ENCODE measurements at places on chromosomes 11 and 22.

- peak; percentile 84 for DNase-seq
These were observed 19.9 kb downstream of the EMID1 start for GRCh38 chr22:29225422-29226090.

DNA sequence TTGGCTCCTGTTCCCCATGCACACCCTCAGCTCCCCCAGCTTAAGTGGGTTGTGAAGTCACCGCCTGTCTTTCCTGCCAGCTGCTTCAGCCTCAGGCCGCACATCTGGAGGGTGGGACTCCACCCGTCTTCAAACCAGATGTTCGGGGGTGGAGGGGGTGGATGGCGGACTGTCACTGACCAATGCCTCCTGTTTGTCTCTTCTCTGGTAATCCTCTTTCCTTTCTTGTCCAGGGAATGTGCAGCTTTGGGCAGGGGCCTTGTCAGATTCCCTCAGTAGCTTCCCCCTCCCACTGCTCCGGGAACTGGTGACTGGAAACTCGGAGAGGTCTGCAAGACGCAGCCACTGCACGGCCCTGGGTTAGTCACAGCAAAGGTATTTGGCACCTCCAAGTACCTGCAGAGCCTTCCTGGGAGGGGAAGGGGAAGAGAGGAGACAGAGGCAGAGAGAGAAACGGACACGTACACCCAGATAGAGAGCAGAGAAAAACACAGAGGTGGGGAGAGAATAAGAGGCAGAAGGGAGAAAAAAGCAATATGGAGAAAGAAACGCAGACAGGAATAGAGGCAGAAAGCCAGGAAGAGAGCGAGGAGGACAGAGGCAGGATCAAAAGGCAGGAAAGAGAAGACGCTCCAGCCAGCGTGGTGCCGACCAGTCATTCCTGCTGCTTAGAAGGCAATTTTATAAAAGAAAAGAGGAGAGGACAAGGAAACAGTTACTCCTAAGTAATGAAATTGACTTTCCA, 56.1 kb upstream of the TIMP3 start:
- no peak for DNase-seq

- DNase-seq, result peak; percentile 48
These were observed 86.3 kb downstream of the CCDC83 start for GRCh38 chr11:85941380-85941973.

GRCh38 chr11:45089251-45089650, 57.2 kb upstream of the PRDM11 start:
- no peak for DNase-seq

DNA sequence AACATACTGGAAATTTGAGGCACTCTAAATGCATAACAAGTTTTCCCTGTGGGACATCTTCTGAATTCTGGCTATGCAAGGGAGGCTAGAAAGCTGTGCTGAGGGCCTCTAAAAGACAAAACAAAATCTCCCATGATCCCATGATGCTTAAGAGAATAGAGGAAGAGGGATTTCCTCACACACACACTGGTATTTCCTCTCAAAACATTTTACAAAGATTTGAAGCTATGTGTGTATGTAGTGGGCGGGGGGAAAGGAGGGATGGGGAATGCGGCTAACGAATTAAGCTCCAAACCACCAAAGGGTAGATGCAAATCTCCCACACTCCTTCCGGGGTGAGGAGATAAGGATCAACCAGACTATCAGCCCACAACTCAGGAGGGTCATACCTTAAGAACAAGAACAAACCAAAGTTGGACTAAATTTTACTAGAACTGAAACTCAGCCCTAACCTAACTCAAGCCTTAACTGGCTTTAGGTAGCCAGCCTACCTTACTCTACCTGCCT, 6.0 kb downstream of the OR2AT4 start:
- no peak for DNase-seq

DNA sequence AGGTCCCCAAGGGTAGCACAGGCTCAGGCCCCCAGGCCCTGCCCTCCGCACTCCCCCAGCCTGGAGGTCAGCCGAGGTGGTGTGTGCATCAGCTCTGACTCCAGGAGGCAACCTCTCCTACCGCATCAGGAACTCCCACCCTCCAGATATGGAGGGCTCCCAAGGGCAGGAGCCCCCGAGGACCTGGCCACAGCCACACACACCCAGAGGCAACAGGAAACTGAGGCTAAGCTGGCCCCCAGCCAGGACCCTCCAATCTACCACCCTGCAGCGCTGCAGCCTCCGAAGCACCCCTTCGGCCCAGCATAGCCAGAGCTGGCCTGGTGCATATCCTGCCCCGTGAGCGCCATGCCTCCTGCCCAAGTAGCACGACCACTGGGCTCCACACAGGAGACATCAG, 104.0 kb downstream of the MED15 start:
- DNase-seq, result no peak

- no peak for DNase-seq
These were observed 16.4 kb downstream of the RPL27A start for GRCh38 chr11:8698917-8699441.

- DNase-seq, result no peak
These were observed 11.9 kb downstream of the MICALL1 start for GRCh38 chr22:37917874-37918548.

DNA sequence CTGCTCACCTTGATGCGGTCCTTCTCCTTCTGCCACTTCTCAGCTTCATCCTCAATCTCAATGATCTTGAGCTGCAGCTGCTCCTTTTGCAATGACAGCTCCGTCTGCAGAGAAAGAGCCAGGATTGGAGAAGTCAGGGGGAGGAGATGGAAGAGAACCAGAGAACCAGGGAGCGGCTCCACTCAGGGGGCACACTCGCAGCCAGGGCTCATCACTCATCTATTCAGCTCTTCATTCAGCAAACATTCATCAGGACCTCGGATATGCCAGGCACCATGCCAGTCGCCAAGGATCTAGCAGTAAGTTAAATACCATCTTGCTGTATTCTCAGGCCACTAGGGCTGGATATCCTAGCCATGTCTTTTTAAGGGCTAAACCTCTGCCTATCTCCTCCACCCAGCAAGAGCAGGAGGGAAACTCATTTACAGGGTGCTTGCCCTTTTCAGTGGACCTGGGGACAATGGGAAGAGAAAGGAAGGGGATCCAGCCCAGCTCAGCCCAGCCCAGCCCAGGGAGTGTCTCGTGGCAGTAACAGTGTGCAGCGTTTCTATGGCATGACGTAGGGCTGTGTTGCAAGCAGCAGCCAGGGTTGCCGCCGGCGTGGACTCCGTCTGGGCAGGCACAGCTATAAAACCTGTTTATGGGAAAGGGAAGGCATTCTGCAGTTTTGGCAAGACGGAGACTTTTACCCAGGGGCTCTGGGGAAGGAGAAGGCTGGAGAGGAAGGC, 9.4 kb downstream of the TRIM29 start:
- DNase-seq, result peak; percentile 11

- no peak for DNase-seq
These were observed 5.0 kb upstream of the MRPL11 start for GRCh38 chr11:66443602-66444001.

GRCh38 chr11:6557761-6558674, 45.4 kb downstream of the RRP8 start:
- no peak for DNase-seq

DNA sequence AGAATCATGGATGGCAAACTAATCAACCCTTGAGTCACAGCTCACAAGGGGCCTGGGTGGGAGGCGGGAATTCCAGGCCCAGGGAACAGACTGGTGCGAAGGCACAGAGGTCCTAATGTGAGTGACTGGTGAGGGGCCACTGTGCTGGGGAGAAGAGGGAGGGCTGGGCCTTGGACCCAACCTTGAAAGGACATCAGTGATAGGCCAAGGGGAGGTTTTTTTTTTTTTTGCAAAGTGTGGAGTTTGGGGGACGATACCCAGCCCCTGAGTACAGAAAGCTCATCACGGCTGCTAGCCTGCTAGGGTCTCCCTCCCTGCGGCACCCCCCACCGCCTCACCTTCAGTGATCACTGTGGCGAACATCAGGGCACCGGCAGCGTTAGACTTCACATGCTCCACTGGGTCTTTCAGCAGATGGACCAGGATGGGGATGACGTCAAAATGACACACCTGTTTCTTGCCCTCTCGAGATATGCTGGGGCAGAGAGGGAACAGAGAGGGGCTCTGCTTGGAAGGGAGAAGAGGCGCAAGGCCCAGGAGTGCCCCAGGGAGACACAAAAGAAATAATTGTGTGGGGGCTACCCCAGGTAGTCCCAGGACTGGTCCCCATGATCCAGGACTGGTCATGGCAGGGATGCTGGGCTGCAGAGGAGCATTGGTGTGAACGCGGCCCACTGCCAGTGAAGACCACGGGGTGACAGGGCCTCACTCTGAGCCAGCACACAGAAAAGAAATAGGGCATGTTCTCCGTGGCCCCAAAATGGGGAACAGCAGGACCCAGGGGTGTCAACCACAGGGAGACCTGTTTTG, 8.6 kb upstream of the GNAZ start:
- DNase-seq, result no peak

GRCh38 chr22:33400891-33401290, 342.7 kb upstream of the SYN3 start:
- DNase-seq, result no peak

DNA sequence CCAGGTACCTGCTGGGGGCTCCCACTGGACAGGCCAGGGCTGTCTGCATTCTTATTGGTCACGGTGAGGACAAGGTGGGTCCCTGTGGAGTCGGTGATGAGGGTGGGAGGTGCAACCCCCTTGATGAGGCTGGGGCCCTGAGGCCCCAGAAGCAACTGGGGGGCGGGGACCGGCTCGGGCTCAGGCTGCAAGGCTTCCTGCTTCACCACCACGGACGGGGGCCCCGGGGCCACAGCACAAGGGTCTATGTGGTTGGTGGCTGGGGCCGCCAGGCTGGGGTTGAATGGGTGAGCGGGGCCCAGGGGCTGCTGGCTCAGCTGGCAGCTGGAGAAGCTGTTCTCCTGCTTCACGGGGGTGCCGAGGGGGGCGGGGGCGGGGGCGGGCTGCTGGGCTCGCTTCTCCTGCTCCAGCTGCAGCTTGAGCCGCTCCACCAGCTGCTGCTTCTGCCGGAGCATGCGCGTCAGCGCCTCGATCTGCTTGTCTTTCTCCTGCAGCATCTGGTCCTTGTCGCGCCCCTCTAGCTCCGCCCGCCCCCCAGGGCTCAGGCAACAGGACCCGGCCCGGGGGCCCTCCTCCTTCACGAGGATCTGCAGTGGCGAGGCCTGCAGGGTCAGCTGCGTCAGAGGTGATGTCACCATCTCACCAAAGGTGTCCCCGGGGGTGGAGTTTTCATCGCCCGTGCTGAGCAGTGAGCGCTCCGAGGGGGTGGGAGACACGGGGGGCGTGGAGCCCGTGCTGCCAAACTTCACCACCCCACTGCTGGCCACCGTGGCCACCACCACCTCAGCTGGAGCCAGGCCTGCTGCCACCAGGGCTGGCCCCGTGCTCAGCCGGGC, 48.2 kb downstream of the SGSM3 start:
- DNase-seq, result peak; percentile 55

GRCh38 chr11:65288706-65289536, 25.7 kb upstream of the CDC42EP2 start:
- no peak for DNase-seq

- peak; percentile 82 for DNase-seq
These were observed 1.1 kb upstream of the CHRM4 start for GRCh38 chr11:46392421-46393230.

DNA sequence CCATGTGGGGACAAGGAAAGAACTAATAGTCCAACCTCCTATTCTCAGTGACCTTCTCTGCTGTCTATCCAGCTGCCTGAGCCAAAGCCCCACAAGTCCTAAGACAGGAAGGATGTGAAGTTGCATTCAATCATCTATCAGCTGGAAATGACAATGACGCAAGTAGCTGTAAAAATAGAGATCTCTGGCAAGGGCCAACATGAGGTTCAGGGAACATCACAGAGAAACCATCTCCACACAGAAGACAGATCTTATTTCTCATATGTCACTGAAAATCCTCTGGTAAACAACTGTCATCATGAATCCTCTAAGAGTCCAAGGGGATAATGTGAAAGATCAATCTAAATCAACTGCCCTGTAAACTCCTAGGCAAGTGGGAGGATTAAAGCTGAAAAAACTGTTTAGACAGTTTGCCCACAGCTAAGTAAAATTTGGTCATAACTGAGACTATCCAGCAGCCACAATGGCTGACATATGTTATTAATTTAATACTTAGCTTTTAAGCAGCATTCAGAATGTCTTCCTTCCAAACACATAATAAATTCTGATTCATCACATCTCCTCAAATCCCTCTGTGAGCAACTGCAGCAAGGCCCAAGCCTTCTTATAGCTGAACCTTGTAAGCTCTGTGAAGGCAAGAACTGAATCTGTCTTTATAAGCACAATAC, 52.1 kb downstream of the ALG9 start:
- DNase-seq, result no peak

Data from right lung (tissue), 10 donors.